Amniotic stem cell (primary cell): ENCODE measurements at places on chromosomes 7 and 10.
A peak's percentile ranks its signal among the peaks of the same experiment; 100 is the strongest.

GRCh38 chr7:122132341-122132740 lies 11.7 kb downstream of the AASS start:
- no peak for DNase-seq

- no peak for DNase-seq
Measured at GRCh38 chr7:2261611-2262010, 19.6 kb downstream of the NUDT1 start.

GRCh38 chr10:8418631-8419030 lies 364.1 kb downstream of the GATA3 start:
- no peak for DNase-seq

- no peak for DNase-seq
Measured at GRCh38 chr10:78432583-78432982, 398.9 kb downstream of the RPS24 start.

DNA sequence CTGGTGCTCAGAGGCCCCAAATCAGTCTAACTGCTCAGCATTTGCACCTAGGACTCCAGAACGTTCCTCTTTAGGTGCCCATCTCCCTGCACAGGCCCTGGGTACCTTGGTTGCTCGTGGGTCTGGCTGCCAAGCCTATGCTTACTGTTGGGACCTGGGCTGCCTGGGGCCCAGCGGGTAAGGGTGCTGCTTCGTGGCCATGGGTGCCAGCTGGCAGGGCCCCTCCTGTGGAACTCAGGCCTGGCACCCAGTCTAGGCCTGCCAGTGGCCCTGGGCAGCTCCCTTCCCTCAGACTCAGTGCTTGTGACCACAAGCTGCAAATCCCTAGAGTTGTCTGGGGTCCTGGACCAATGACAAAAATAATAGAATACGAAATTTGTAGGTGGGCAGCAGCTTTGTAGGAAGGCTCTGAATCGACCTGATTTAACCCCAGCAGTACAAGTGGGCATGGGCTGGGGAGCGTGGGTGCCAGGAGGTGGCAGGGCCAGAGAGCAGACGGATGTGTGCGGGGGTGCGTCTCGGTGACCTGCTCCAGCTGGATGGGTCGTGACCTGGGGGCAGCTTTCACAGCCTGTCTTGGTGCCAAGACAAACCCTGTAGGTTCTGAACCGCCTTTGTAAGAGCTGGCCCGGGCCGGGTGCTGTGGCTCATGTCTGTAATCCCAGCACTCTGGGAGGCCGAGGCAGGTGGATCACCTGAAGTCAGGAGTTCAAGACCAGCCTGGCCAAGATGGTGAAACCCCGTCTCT lies 69.7 kb downstream of the MKI67 start:
- no peak for DNase-seq

- DNase-seq: peak; percentile 31
Measured at GRCh38 chr7:142385491-142386340, 127.9 kb upstream of the PRSS58 start.

- DNase-seq: no peak
Measured at GRCh38 chr10:60760711-60761210, 17.5 kb upstream of the CDK1 start.

GRCh38 chr7:157674027-157674714 lies 337.4 kb downstream of the DNAJB6 start:
- no peak for DNase-seq

GRCh38 chr7:132110692-132111091 lies 465.6 kb downstream of the PLXNA4 start:
- DNase-seq: no peak

- no peak for DNase-seq
Measured at GRCh38 chr10:42975558-42976340, 101.1 kb upstream of the RET start.

- DNase-seq: peak; percentile 34
Measured at GRCh38 chr10:97701438-97702069, 12.0 kb upstream of the MARVELD1 start.

GRCh38 chr10:122130474-122131110 lies 140.5 kb upstream of the BTBD16 start:
- DNase-seq: no peak

- no peak for DNase-seq
Measured at GRCh38 chr7:66301737-66302136, 96.6 kb downstream of the TPST1 start.

DNA sequence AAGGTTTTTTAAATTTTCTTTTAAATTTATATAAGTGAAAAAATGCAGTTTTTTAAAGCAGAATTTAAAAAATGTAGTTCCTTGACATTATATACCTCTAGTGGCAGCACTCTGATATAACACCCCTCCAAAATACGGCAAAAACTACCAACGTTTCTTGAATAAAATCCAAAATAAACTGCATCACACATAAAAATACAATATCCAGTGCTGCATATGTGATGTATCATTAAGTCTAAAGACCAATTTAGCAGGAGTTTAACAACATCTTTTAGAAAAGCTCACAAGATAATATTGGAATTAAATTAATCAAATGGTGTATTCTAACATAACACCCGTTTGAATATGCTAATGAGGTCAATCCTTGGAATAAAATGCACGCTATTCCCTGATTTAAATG lies 1.4 kb downstream of the TCERG1L start:
- no peak for DNase-seq

DNA sequence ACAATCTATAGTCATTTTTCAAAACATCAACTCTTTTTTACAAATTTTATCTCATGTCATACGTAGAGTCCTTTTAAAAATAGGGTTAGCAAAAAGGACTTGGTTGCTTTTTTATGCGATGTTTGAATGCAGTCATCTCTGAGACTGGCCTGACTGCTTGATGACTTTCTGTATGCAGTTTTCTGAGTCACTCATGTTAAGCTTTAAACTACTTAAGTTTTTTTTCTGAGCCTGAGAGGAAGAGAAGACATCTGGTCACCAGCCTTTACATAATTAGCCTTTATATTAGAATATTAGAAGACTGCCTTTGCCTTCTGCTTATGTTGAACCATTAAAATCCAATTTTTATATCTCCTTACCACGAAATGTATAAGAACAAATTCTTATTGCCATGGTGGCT lies 834.4 kb upstream of the MBL2 start:
- no peak for DNase-seq

GRCh38 chr7:15214976-15215375 lies 312.4 kb upstream of the DGKB start:
- no peak for DNase-seq

DNA sequence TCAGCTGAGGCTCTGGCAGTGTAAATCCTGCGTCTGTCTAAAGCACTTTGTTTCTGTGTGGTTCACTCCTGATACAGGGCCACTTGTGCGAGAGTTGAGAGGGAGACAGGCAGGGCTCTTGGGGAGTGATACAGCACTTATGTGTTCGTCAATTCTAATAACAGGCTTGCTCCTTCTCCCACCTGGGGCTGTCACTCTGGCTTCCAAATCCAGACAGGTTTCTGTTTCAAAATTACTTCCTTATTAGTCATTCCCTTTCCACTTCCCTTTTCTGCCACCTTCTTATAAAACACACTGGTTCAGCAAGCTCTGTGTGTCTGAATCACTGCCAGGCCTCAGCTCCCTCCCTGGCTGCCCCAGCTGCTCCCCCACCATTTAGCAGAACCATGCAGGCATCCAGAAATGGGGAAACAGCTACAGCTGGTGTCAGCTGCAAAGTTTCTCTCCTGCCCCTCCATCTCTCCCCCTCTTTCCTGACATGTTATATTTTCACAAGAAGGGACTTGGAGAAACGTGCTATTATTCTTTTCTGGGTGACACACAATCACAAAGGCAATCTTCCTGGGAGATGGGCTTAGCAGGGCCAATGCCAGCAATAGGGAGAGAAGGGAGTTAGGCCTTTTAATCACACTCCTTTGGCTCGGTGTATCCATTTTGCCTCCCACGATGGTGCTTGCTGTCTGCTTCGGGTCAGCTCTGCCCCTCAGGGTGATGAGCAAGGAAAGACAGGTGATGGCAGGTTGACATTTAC lies 58.4 kb upstream of the ZNRF2 start:
- DNase-seq: no peak

DNA sequence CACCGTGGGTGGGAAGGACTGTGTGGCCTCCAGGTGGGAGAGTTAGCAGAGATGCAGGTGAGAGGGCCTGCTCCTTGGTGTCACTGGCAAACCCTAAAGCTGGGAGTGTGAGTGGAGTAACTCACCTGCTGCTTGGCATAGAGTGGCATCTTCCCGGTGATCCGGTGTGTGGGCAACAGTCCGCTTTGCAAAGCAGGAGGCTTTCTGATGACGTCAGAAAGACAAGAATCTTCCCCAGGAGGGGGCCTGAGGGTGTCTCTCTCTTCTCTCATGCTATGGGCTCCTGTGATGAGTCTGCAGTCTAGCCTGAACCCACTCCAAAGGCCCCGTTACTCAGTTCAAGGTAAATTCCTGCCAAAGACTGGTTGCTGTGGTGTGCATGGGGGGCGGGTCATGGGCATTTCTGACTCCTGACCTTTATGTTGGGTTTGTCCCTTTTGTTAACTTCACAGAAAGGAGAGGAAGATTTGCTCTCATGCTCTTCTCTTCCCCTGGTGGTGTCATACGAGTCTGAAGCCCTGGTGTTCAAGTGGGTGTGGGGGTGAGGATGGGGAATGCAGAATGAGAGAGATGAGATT lies 187.9 kb downstream of the GATA3 start:
- DNase-seq: no peak

DNA sequence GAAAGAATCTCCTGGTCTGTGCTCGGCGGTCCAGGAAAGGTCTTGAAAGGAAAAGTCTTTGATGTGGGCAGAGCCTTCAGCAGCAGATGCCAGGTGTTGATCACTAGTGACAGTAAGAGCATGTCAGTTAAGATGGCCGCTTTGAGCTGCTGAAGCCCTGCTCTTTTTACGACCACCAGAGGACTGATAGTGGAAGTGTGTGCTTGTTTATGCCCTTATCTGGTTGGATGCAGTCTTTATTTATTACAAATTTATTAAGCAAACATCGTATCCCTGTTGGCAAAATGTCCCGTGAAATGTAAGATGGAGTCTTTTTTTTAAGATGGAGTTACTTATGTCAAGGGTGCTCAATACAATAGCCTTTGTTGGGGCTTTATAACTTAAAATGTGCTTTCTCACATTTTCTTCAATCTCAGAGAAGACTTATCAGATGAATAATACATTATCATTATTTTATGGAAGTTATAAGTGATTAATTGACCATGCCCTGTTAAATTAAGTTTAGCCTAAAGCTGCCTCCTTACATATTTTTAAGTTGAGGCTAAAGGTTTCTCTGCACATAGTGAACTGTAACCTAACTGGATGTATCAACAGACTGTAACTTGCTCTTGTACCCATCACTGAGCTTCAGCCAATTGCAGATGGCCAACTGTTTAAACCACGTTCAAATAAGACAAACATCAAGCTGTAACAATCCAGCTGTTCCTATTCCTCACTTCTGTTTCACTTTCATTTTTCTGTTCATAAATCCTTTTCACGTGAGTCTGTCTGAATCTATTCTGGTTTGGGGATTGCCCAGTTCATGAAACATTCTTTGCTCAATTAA lies 97.4 kb upstream of the PIK3CG start:
- DNase-seq: no peak

DNA sequence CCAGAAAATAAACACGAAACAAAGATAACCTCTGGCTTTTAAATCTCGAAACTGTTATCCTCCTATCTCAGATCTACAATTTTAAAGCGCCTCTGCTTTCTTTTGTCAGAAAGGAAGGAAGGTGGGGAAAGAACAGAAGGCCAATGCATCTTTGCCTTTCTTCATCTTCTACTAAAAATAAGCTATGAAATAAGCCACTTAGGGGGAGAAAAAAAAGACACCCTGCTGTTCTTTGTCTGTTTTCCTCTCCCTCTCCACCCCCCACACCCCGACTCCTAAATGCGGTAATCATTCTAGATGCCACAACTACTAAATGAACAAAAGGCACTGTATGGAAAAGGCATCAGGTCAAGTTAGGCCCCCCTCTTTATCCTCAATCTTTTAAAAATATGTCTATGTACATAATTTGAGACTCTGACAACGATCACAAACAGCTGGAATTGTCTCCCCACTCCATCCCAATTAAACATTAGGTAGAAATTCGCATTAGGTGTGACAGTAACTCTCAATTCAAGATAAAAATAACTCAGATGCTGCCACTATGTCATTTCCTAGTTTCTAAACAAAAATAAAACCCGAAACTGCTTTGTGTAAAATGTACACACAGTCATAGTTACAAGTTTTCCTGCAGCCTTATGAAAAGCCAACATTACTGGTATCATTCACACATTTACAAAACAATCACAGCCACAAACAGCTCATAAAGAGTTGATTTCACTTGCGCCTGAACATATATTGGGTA lies 2.4 kb downstream of the UBE2H start:
- DNase-seq: no peak

GRCh38 chr7:118839515-118839914 lies 615.0 kb downstream of the ANKRD7 start:
- DNase-seq: no peak

- DNase-seq: no peak
Measured at GRCh38 chr7:135664046-135664589, 1.8 kb downstream of the STMP1 start.

DNA sequence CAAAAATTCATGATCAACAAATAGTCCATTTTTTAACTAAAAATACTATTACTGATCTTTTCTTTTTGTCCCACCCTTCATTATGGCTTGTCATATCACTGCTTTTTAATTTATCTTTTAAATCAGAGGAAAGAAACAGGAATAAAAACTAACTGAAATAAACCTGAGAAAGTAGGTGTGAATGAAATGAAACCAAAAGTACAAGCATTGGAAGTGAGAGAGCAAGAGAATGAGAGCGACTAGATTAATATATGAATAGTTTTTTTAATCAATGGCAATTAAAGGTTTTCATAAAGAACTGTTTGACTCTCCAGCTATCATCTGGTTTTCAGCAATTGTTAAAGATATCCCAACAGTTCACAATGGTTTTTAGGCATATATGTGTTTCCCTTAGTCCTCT lies 137.8 kb downstream of the SPAG6 start:
- DNase-seq: no peak

DNA sequence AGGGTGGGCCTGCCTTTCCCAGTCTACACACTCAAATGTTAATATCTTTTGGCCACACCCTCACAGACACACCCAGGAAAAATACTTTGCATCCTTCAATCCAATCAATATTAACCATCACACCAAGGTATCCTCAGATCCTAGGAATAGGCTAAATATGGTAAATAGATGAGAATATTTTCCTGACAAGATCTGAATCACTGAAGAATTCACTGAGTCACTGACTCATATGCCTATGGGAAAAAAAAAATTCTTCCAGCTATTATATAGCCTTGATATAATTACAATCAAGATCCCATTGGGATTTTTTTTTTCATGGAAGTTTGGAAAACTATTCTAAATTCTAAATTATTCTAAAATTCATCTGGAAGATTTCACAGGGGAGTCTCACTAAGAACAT lies 65.8 kb downstream of the INHBA start:
- DNase-seq: no peak

DNA sequence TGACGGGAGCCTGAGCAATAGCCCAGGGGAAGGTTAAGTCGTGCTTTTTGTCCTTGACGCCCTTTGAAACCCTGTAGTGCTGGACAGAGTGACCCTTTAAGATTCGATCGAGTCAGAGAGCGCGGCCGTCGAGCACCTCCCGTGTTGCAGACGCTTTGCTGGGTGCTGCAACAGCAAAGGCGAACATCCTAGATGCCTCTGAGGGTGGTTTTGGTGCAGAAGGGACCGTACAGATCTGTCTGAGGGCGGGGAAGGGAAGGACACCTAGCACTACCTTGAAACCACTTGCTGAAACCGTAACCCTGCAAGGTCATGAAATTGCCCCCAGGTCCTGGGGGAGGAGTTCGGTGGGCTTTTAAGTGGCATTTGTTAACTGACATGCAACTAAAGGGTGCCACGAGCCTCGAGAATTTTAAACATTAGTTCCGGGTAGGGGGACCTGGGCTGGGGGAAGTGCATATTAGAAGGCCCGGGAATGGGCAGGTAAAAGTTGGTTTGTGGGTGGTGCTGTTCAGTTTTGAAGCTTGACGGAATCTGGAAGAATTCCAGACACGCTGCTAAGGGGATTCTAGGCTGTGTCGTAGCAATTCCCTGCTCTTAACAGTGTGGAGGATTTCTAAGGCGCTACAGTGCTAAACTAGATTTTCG lies 786 bp downstream of the ATP5F1C start:
- DNase-seq: no peak
